ENCODE measurements at places on chromosomes 12 and 14.

DNA sequence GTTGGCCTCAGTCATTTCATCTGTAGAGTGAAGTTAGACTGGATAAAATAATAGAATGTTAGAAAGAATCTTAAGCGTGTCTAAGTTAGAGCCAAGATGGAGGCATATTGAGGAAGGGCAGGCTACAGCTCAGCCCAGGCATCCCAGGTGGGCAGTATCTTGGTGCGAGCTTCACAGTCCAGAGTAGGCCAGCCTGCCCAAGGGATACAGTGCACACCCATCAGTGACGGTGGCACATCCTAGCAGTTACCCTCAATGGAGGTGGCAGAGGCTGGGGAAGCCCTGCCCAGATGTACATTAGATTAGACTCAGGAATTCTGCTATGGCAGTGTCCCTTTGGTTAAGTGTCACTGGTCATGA, 21.5 kb downstream of the TULP3 start:
- DNase-seq: no peak

- no peak for DNase-seq
These were observed 158.9 kb upstream of the PLEKHG7 start for GRCh38 chr12:92543840-92544239.

GRCh38 chr14:65791191-65791981, 378.9 kb downstream of the FUT8 start:
- DNase-seq: no peak

GRCh38 chr12:101634724-101635123, 40.0 kb downstream of the MYBPC1 start:
- no peak for DNase-seq

- no peak for DNase-seq
These were observed 334.8 kb upstream of the RGS6 start for GRCh38 chr14:71597287-71597920.

DNA sequence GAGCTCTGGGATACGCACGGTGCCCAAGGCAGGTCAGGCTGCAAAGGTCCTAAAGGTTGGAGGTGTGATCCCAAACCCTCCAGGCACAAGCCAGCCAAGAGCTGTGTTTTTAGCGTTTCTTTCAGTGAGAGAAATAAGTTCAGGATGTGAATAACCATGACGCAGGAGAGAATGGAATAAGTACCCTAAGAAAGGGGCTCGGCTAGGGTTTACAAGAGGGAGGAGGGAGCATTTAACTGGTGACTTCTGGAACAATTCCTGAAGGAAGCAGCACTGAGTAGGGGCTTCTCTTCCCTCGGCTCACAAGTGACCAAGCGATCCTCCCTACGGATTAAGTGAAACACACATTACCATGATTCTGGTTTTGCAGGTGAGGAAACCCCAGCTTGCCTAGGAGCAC, 29.4 kb downstream of the SSH1 start:
- no peak for DNase-seq

DNA sequence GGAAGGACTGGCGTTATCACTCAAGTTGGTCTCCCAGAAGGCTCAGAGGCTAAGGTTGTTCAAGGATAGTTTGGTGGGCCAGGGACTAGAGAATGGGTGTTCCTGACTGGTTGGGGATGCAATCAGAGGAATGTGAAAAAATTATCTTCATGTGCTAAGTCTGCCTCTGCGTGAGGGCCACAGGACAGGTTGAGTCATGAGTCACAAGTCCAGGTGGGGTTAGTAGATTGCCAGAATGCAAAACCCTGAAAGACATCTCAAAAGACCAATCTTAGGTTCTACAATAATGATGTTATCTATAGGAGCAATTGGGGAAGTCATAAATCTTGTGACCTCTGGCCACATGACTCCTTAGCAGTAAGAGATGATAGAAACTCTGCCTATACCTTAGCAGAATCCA, 220.1 kb upstream of the EEA1 start:
- DNase-seq: no peak

DNA sequence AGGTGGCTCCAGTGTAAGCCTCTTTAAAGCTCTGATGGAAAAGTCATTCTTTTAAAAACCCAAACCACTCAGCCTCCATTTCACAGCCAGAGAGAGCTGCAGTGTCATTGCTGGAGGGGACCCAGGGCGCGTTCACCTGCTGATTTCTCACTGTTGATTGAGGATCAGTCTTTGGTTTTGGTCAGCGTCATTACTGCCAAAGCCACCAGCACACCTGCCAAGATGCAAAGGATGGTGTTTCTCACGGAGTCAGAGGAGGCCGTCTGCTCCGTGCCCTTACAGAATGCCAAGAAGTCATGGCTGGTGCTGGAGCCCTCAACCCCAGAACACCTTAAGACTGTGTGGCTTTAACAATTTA, 32.8 kb upstream of the BATF start:
- DNase-seq: no peak

- DNase-seq: peak; percentile 93
These were observed 27.7 kb upstream of the JDP2 start for GRCh38 chr14:75399843-75400775.

DNA sequence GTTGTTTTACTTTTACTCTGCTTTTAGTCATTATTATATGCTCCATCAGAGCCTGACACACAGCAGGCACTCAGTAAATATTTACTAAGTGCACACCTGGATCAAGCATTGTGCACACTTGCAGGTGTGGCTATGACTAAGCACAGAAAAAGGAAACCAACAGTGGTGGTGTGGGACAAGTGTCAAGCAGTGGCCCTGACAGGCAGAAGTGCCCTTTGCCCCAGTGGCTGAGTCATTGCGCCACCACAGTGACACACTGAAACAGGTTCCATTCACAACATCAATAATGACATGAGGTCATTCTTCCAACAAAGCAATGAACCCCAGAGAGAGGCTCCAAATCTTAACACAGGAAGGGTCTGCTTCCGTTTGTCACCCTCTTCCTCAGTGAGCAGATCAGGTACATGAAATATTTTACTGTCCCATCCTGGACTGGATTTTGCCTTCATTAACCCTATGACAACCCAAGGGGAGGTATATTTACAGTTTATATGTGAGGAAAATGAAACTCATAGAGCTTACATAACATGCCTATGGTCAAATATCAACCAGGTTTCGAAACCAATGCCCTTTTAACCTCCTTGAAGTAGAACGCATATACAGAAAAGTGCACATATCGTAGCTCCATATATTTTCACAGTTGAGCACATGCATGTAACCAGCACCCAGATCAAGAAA, 82.6 kb upstream of the GTF2A1 start:
- no peak for DNase-seq

- no peak for DNase-seq
These were observed 8.0 kb upstream of the ASB8 start for GRCh38 chr12:48165089-48165981.

DNA sequence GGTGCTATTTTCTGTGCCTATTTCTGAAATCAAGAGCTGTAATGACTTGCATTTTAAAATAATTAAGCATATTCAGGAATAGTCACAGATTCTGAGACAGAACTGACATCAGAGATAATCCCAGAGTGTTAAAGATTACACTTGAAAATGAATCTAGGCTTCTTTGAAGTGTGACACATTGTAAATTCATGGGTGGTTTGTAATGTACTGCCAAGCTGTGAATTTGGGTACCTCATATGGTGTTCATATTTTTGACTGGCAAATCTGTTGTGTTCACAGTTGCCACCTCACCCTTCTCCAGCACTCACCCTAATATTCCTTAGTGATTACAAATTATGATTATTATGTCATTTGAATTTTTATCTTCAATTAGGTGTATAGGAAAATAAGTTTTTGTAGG, 78.5 kb upstream of the CSRP2 start:
- DNase-seq: no peak

DNA sequence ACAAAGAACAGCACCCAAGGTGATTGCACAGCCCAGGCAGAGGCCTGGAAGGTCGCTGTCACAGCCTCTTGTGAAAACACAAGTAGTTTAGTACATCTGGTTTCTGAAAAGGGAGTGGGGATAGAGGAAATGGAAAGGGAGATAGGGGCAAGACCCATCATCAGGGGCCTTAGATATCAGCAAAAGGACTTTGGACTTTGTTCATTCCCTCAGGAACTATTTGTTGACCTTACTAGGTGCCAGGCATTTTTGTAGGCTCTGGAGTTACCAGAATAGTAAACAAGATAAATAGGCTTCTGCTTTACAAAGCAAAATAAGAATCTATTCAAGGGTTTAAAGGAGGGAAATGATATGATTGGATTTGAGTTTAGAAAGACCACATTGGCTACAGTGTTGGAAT, 199.4 kb upstream of the CDKN3 start:
- no peak for DNase-seq

DNA sequence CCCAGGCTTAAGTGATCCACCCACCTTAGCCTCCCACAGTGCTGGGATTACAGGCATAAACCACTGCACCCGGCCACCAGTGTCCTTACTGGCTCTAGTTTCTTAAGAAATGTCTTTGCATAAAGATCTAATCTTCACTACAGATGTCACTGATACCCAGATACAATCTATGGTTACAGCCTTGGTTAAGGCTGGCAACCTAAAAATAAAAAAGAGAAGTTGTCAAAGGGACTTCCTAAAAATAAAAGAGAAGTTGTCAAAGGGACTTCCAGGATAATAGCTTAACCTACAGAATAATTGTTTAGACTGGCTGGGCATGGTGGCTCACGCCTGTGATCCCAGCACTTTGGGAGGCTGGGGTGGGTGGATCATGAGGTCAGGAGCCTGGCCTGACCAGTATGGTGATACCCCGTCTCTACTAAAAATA, 27.6 kb downstream of the ETFBKMT start:
- DNase-seq: no peak

GRCh38 chr12:115758877-115759620, 518.4 kb downstream of the MED13L start:
- DNase-seq: no peak

DNA sequence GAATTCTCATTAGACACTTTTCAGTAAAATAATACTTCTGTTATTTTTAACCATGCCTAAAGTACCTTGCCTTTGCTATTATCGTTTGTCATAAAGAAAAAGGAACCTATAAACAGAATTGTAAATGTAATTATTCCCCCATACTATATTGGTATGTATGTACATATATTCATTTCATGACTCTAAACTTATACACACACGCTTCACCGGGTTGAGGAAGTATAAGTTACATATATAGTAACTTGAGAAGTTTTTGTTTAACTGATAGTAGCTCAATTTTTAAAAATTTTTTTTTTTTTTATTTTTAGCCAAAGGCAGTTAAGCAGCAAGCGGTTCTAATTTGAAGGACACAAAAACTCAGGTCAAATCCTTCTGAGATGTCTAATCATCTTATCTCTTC, 107.6 kb downstream of the PLEKHG7 start:
- no peak for DNase-seq

DNA sequence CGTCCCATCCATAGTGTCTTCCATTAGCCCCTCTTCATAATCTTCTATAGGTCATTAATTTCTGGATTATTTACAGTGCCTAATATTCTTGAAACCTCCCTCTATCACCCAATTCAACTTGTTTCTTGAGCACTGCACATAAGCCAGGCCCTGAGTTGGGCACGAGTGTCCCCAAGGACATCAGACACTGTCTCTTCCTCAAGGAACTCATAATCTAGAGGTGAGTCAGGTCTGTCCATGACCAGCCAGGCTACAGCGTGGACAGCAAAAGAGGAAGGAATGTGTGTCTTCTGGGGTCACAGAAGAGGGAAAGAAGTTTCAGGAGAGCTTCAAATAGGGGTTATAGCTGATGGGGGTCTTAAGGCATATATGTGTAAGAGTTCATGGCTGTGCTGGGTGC, 12.5 kb downstream of the SPTB start:
- no peak for DNase-seq

- DNase-seq: peak; percentile 14
These were observed 951.2 kb downstream of the FLRT2 start for GRCh38 chr14:86481104-86481503.

DNA sequence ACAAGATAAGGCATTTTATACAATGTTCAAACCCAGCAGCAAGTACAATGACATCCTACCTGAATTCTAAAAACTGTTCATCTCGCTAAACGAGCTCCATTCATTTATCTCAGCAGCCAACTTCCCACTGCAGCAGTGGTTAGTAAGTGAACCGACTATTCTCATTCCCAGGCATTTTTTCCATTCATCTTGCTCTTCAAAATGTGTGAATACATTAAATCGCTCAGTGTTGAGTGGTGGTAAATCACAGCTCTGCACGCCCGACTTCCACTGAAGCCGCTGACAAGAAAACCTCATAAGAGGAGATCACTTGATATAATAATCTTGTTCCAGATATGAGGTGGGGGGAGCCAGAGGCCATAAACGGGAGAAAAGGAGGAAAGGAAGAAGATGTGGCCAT, 746.2 kb upstream of the USP15 start:
- no peak for DNase-seq

DNA sequence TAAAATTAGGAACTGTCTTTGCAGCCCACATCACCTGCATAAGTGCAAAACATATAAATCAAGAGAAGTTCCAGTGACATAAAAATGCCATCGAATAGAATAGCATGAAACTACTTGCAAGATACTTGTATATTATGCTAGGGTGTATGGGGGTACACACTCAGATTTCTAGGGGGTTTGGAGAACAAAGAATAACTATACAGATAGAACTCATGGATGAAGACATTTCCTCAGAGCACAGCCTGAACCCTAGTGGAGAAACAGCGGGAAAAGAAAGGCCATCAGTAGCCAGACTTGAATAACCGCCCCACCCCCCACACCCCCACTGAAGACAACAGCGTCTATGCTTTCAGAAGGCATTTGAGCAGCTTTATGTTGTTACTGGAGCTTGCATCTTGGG, 425.8 kb downstream of the NPAS3 start:
- no peak for DNase-seq

- no peak for DNase-seq
These were observed 4.2 kb downstream of the TESPA1 start for GRCh38 chr12:54980341-54980740.

- no peak for DNase-seq
These were observed 1.1 kb downstream of the NCAPD2 start for GRCh38 chr12:6494968-6495367.

DNA sequence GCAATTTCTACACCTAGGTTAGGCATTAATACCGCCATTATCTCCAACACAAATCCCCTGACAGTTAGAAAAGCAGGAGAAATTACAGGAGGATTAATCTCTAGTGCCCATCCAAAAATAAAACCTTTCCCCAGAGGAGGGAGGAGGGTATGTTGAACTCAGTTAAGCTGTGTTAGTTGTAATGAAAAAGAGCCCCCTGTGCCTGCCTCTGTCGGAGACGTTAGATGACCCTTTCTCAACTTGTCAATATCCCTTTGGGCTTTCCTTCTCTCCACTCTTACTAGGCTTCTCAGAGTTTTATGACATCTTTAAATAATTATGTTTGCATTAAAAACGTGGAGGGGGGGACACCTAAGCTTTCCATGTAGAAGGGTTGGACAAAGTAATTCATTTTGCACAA, 278.2 kb downstream of the PDZRN4 start:
- DNase-seq: no peak

- DNase-seq: peak; percentile 2
These were observed 65.2 kb downstream of the PAPOLA start for GRCh38 chr14:96567289-96567899.

Data from retinal pigment epithelial cell (primary cell).